ENCODE measurements at places on chromosomes 6 and 20.

DNA sequence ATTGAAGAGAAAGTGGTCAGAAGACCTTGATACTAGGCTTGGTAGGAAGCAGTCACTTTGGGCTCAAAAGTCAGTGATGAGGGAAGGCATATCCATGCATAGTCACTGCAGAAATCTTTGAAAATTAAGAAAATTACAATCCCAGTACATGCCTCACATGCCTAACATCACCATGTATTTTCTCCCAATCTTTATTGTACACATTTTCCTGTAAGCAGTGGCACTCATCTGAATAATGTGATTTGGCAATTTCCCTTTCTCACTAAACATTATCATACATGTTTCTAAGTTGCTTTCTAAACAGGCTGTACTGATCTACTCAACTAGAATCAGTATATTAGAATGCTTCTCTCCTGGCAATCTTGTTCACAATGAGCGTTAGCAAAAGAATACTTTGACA is 280.7 kb upstream of the SUPT3H start:
- no peak for DNase-seq

DNA sequence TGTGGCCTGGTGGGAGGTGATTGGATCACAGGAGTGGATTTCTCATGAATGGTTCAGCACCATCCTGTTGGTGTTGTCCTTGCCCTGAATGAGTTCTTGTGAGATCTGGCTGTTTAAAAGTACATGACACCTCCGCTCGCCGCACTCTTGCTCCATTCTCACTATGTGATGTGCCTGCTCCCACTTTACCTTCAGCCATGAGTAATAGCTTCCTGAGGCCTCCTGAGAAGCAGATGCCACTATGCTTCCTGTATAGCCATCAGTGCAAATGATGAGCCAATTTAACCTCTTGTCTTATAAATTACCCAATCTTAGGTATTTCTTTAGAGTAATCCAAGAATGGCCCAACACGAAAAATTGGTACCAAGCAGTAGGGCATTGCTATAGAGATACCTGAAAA is 34.5 kb downstream of the KIF16B start:
- no peak for DNase-seq

GRCh38 chr20:50815162-50815989 is 20.5 kb downstream of the BCAS4 start:
- DNase-seq = peak; percentile 91

- DNase-seq = no peak
These were observed 50.1 kb downstream of the NFATC2 start for GRCh38 chr20:51492167-51493092.

- no peak for DNase-seq
These were observed 49.6 kb downstream of the TCP11 start for GRCh38 chr6:35091346-35092083.

- DNase-seq = peak; percentile 23
These were observed 49.5 kb upstream of the TFAP2D start for GRCh38 chr6:50663806-50664205.

DNA sequence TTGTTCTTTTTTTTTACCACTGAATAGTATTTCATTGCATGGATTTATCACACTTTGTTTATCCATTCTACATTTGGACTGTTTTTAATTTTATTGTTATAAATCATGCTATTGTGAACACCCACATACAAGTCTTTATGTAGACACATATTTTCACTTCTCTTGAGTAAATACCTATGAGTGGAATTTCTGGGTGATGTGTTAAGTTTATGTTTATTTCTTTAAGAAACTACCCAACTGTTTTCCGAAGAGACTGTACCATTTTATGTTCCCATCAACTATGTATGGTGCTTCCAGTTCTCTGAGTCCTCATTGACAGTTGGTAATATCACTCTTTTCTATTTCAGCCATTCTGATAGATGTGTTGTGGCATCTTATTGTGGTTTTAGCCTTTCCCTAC is 54.0 kb downstream of the RIN2 start:
- DNase-seq = no peak

DNA sequence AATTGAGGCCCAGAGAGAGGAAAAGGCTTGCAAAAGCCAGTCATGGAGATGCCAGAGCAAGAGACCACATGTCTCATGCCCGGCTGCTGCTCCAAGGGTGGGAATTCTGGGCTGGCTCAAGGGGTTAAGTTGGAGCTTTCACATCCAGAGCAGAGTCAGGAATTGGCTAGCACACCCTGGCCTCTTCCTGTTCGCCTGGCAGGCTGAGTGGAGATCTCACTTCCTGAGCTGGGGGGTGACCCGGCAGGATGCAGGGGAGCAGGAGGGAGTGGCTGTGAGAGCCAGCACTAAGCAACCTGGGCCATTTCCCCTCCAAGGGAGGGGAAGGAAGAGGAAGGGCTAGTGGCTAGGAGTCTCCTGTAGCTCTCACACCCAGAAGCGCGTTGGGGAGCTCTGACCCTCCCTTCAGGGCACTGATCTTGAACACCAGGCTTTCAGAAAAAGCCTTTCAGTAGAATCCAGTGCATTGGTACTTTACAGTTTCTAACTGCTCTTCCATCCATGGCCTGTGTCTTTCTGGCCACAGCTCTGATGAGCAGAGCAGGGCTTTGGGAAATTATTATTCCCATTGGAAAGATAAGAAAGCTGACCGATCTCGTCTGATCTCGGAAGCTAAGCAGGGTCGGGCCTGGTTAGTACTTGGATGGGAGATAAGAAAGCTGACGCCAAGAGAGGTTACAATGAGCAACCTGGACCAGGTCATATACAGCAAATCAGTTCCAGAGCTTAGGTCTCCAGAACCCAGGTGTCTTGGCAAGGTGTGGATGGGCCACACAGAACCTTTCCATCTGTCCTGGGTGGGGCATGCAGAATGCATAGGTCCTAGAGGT is 2.2 kb upstream of the CCM2L start:
- DNase-seq = peak; percentile 46

DNA sequence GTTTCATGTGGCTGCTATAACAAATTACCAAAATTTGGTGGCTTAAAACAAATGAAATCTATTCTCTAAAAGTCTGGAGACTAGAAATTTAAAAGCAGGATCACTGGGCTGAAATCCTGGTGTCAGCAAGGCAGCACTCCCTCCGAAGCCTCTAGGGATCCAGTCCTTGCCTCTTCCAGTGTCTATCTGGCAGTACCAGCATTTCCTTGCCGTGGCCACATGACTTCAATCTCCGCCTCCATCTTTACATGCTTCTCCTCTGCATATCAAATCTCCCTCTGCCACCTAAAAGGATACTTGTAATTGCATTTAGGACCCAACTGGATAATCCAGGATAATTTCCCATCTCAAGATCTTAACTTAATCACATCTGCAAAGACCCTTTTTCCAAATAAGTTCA is 30.2 kb downstream of the ARHGAP18 start:
- DNase-seq = peak; percentile 60

GRCh38 chr6:122052346-122052900 is 347.0 kb upstream of the HSF2 start:
- no peak for DNase-seq

GRCh38 chr6:2030682-2031244 is 214.6 kb downstream of the GMDS start:
- no peak for DNase-seq

- no peak for DNase-seq
These were observed 87.4 kb upstream of the TMEM181 start for GRCh38 chr6:158472447-158472846.

GRCh38 chr6:72654071-72654621 is 32.3 kb downstream of the KCNQ5 start:
- DNase-seq = no peak

DNA sequence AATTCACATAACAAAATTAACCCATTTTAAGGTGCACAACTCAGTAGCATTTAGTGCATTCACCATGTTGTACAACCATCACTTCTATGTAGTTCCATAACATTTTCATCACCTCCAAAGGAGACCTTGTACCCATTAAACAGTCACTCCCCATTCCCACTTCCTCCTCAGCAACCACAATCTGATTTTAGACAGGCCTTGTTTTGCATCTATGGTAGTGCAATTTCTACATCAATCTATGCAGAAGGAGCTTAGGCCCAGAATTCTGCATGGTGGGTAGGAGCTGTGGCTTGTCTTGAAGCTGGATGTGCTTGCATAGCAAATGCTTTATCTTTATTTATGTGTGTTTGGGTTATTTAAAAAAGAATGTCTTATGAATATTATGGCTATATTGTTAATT is 13.5 kb upstream of the HLA-DQA1 start:
- no peak for DNase-seq

DNA sequence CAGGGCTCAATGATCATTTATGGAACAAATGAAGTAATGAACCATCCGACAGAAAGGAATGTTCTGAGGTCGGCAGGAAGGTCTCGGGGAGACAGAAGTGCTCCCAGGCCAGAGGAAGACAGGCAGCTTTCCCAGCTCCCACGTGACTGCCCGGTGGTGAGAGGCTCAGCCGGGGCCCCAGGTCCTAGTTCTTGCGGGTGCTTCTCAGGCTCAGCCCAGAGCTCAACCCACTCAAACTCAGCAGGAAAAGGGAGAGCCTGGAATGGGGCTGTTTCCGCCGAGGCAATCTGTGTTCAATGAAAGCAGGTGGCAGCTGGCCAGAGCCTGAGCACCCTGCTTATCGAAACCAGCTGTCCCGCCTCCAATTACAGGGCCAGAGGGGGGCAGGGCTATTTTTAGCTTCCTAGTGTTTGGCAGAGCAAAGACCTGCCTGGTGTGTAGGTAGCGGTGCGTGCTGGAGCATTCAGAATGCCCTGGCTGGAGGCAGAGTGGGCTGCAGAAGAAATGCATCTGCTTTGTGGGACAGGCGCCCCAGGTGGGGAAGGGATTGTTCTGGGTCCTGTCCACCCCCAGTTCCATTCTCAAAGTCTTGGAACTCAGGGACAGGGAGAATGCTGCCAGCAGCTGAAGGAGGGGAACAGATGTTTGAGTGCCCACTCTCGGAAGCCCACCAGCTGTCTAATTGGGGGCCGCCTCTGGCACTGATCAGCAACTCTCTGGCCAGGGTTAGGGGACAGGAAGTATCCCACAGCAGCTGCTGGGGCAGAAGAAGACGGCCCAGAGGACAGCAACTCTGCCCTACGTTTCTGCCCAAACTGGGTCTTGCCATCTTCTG is 145.1 kb downstream of the PREX1 start:
- DNase-seq = peak; percentile 74

GRCh38 chr6:37130704-37131103 is 39.2 kb upstream of the PIM1 start:
- DNase-seq = no peak

- no peak for DNase-seq
These were observed 5.9 kb downstream of the RNASET2 start for GRCh38 chr6:166950443-166950821.

GRCh38 chr20:17541996-17542395 is 10.8 kb upstream of the BFSP1 start:
- peak; percentile 95 for DNase-seq

GRCh38 chr6:14228571-14228970 is 111.0 kb downstream of the CD83 start:
- DNase-seq = peak; percentile 84

- peak; percentile 65 for DNase-seq
These were observed 324.1 kb upstream of the SYNCRIP start for GRCh38 chr6:85966828-85967227.

GRCh38 chr6:52306972-52307870 is 22.7 kb upstream of the MCM3 start:
- DNase-seq = no peak

- DNase-seq = no peak
These were observed 47.2 kb upstream of the REV3L start for GRCh38 chr6:111530218-111530617.
